LHCN-M2 (cell line): ENCODE measurements at places on chromosomes 1 and 21. TPM values are rescaled to one million over a fixed set of nuclear protein-coding genes. Genes with fewer than 3 reads are reported as not detected.

HPCAL4 gene
- total RNA-seq, result 1.6 and 3.1 TPM in 2 replicates

SERTAD4 gene
- 0.06 and 3.1 TPM in 2 replicates for total RNA-seq

PRDM16 gene
- total RNA-seq, result not detected in 2 replicates

ADAMTS5 gene
- total RNA-seq, result 10.1 and 11.7 TPM in 2 replicates

TNFRSF8 gene
- total RNA-seq, result 0.19 TPM in 1 of 2 replicates, not detected in the other

VANGL2 gene
- under 0.01 TPM in 1 of 2 replicates, not detected in the other for total RNA-seq

ERG gene
- not detected in 2 replicates for total RNA-seq
